AG04449 (cell line): ENCODE measurements at places on chromosomes 7 and 10.

DNA sequence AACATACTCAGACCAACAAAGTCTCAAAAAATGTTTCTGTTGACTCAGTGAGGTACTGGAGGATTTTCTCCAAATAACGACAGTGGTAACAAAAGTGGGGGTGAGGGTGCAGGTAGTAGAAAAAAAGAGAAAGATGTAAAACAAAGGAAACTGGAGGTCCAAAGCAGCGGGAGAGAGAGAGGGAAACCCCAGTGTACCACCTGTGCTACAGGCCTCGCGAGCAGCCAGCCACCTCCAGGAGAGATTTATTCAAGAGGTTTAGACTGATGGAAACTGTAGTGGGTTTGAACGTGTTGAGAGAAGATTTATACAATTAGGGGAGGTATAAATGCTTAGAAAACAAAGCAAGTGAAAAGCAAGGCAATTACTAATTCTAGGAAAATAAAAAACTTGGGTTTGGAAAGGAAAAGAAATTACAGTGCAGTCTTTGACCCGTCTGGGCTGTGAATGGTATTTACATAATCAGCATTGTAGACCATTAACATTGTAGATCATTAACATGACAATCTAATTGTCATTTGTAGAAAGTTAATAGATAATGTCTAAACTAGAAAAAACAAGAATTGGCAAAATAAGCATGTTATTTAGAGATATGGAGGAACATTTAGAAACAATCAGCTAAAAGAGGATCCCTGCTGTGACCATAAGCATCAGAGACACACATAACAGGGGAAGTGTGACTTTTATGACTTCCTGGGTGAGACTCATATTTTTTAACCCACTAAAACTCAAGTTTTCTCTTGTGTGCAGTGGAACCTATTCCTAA lies 180.0 kb downstream of the RELN start:
- no peak for DNase-seq

- DNase-seq = no peak
Measured at GRCh38 chr7:3370921-3371320, 69.9 kb downstream of the SDK1 start.

GRCh38 chr7:98863601-98864000 lies 6.2 kb downstream of the TMEM130 start:
- DNase-seq = no peak

GRCh38 chr10:47165711-47166404 lies 134.1 kb upstream of the GDF10 start:
- no peak for DNase-seq

DNA sequence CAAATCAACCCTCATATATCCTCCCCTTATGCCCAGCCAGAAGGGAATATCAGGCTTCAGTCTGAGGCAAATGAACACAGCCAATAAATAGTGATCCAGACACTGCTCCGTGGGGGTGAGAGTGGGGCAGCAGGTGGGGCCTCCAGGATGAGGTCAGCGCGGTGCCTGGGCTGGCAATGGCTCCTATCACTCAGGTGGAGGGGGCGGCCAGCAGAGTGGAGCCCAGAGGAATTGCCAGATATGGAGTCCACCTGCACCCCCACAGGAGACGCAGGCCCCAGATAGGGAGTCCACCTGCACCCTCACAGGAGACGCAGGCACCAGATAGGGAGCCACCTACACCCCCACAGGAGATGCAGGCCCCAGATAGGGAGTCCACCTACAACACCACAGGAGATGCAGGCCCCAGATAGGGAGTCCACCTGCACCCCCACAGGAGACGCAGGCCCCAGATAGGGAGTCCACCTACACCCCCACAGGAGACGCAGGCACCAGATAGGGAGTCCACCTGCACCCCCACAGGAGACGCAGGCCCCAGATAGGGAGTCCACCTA lies 78.0 kb upstream of the PPP2R2D start:
- DNase-seq = no peak

DNA sequence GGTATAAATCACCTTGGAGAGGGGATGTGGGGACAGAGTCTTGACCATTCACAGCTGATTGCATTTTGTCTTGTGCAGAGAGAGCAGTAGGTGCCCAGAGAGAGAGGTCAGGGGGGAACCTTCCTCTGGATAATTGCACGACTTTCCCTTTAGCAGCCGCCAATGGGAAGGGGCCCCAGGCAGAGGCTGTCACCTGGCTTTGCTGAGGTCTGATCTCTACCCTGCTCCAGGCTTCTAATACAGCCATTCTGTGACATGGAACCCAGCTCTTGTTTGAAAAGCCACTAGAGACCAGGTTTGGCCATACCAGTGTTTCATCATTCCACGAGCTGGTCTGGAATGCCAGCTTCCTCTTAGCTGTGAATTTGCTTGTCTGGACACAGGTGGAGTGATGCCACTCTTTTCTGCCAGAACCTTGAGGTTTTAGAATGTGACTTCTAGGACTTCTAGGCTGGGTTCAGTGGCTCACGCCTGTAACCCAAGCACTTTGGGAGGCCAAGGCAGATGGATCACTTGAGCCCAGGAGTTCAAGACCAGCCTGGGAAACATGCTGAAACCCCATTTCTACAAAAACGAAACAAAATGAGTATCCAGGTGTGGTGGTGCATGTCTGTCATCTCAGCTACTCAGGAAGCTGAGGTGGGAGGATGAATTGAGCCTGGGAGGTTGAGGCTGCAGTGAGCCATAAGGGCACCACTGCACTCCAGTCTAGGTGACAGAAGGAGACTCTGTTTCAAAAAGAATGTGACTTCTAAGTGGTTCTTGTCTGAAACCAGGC lies 159.9 kb downstream of the CAMK1D start:
- no peak for DNase-seq

- DNase-seq = no peak
Measured at GRCh38 chr7:77907281-77907680, 108.7 kb downstream of the PHTF2 start.

- no peak for DNase-seq
Measured at GRCh38 chr7:1249731-1250130, 17.1 kb downstream of the UNCX start.

GRCh38 chr10:34462993-34463392 lies 352.1 kb downstream of the PARD3 start:
- DNase-seq = no peak

DNA sequence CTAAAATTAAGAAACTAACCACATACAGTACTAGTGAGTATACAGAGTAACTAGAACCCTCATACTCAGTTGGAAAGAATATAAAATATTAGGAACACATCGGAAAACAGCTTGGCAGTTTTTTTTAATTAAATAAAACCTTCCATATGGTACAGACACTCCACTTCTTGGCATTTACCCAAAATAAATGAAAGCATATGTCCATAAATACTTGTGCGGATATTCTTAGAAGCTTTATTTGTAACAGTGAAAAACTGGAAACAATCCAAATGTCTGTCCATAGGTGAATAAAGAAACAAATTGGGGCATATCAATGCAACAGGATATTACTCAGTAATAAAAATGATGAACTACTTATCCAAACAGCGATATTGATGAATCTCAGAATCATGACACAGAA lies 410.0 kb downstream of the HTR7 start:
- DNase-seq = no peak

DNA sequence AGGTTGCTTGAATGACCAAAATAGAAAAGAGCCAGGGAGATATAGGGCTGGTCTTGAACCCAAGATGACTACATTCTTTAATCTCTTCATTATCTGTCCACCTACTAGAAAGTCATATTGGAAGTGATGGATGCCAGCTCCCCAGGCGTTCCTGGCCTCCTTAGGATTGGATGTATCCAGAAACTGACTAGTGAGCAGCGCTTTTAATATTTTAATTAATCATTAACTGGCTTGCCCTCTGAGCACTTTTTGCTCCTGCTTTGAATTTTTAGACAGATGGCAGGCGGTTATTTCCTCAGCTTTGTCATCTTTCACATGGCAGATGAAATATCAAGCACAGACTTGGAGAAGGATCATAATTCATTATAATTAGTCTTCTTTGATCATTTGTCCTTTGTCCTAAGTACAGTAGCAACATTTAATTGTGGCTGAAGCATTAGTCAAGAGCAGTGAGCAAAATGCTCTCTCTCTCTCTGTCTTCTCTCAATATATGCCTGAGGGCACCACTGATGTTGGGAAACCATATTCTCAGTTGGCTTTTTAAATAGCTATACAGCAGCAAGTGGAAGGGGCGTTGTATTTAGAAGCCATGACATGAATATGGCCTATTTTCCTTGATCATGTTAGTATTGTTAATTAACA lies 588.0 kb downstream of the NRG3 start:
- DNase-seq = no peak

DNA sequence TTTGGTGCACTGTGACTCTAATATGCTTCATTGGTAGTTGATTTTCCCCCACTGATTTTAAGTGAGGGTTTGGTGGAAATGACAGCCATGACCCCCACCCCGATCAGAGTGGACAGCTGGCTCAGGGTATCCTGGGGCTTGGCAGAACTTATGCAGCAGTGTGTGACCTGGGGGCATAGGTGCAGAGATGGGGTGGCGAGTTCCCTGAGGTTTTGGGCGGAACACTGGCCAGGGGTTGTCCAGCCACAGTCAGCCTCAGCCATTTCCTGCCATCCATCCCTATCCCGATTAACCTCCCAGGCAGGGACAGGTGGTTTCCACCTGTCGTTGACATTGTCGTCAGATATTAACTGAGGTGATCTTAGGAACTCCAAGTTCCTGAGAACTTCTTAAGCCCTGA lies 155.8 kb upstream of the CHST15 start:
- DNase-seq = no peak

- no peak for DNase-seq
Measured at GRCh38 chr10:79067241-79068202, 1.2 kb upstream of the ZMIZ1 start.

GRCh38 chr7:44727937-44728262 lies 20.7 kb upstream of the ZMIZ2 start:
- no peak for DNase-seq

- DNase-seq = no peak
Measured at GRCh38 chr10:58892031-58892531, 284.4 kb upstream of the PHYHIPL start.

- DNase-seq = no peak
Measured at GRCh38 chr10:85784792-85785191, 581.8 kb downstream of the GRID1 start.

DNA sequence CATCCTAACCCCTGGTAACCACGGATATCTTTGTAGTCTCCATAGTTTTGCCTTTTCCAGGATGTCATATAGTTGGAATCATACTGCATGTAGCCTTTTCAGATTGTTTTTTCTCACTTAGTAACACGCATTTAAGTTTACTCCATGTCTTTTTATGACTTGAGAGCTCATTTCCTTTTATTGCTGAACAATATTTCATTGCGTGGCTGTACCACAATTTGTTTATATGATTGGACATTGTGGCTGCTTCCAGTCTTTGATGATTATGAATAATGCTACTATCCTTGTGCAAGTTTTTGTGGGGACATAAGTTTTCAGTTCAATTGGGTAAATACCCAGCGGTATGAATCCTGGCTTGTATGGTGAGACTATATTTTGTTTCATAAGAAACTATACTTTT lies 60.8 kb downstream of the AOAH start:
- no peak for DNase-seq

DNA sequence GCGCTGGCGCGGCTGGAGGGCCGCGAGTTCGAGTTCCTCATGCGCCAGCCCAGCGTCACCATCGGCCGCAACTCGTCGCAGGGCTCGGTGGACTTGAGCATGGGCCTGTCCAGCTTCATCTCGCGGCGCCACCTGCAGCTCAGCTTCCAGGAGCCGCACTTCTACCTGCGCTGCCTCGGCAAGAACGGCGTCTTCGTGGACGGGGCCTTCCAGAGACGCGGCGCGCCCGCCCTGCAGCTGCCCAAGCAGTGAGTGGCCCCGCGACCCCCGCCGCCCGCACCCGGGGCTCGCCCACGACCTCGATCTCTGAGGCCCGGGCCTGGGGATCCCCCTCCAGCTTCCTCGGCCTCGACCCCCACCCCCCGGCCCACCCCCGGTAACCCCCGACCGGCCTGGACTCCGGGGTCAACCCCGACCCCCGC lies 537 bp downstream of the FOXK1 start:
- no peak for DNase-seq

- no peak for DNase-seq
Measured at GRCh38 chr10:63308628-63309027, 157.1 kb downstream of the JMJD1C start.

- DNase-seq = peak; percentile 84
Measured at GRCh38 chr7:22582863-22583622, 83.1 kb upstream of the STEAP1B start.

- DNase-seq = no peak
Measured at GRCh38 chr10:121851786-121852185, 76.0 kb downstream of the ATE1 start.

DNA sequence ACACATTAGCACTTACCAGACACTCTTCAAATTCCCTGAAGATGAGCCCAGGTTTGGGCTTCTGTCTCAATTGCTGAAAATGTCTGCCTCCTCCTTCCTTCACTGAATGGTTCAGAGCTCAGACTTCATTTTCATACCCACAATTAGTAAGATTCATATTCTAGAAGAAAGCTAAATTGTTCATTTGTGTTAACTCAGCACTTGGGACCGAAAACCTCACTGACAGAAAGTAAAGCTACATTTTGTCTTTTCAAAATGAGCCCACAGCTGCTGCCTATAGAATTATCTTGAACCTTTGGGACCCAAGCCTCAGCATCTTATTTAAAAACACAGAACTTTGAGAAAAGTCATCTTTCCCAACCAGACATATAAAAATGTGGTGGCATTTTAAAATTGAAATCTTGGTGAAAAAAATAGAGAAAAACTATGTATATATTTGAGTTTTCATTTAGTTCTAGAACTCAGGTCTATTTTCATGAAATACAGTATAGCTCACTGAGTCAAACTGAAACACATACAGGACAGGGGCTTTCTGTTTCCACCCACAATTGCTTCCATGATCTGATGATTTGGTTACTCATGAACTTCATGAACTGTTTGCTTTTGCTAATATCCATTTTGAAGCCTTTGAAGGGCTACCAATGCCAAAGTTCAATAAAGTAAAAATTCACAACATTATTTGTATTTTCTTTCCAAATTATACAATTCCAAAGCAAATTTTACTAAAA lies 119.1 kb upstream of the PFKP start:
- no peak for DNase-seq

GRCh38 chr10:5068274-5068984 lies 25.8 kb upstream of the AKR1C3 start:
- DNase-seq = no peak

GRCh38 chr10:128517167-128517566 lies 390.9 kb upstream of the MKI67 start:
- no peak for DNase-seq

GRCh38 chr7:17038160-17038782 lies 156.5 kb upstream of the AGR3 start:
- DNase-seq = no peak

GRCh38 chr7:105581066-105581811 lies at the start of gene EFCAB10:
Gene EFCAB10, minus strand, starts transcription at chr7:105581493. Its CDS starts 30 bp downstream, at chr7:105581463.
- no peak for DNase-seq

DNA sequence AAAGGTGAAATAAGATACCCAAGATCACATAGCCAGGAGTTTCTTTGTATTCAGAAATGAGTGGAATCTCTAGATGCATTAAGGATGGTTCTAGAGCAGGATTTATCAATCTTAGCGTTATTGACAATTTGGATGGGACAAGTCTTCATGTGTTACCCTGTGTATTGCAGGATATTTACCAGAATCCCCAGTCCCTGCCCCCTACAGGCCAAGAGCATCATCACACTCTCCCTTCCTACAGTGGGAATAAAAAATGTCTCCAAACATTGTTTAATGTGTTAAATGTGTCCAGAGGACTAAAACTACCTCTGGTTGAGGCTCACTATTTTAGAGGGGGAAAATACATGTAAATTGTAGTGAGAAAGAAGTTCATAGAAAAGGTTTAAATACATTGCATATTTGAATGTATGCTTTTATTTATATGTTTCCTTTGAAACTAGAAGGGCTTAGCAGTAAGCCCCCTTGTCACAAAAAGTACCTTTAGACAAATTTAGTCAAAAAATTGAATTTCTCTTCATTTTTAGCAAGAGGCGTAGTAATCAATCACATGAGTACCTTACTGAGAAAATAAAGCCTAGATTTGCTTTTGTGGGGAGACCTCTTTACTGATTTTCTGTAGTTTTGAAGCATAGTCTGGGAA lies 141.2 kb downstream of the MLLT10 start:
- no peak for DNase-seq
